ENCODE measurements at places on chromosomes 2 and 18. TPM values are rescaled to one million over a fixed set of nuclear protein-coding genes. Genes with fewer than 3 reads are reported as not detected.

- H3K36me3 ChIP-seq, result no peaks in the 10 kb centered on the region
- DNase-seq, result no peak
- no peak overlapping the region for H3K27ac ChIP-seq
- no peaks in the 10 kb centered on the region for H3K27me3 ChIP-seq
- no peak overlapping the region for H3K4me3 ChIP-seq
Observed at GRCh38 chr2:127818241-127818640, 7.3 kb upstream of the WDR33 start.

DNA sequence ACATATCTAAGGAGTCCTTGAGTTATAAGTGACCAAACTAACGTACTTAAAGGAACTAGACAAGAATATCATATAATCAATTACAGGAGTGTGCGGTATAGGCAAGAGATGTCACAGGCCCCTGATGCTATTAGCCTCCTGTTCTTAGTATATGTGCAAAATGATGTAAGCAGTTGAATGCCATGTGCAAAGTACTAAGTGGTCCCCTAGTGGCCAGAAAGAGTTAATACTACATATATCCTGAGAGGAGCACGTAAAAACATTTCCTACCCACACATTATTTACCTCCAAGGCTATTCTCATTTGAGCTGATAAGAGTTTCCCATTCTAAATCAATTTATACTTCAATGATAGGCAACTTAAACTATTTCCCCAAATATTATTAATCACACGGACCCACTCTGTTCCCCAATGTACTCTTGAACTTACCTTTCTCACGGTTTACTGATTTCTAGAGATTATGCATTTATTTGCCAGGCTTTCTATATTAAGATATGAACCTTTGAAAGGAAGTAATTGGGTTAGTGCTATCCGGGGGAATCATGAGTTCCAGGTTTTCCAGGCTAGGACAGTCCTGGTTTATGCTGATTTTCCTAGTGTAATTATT is 158.0 kb upstream of the KLHL14 start:
- no peaks in the 10 kb centered on the region for H3K27me3 ChIP-seq
- H3K36me3 ChIP-seq, result no peaks in the 10 kb centered on the region
- no peak overlapping the region for H3K27ac ChIP-seq
- H3K4me3 ChIP-seq, result no peak overlapping the region
- no peak for DNase-seq
- H3K4me1 ChIP-seq, result no peaks in the 10 kb centered on the region

DNA sequence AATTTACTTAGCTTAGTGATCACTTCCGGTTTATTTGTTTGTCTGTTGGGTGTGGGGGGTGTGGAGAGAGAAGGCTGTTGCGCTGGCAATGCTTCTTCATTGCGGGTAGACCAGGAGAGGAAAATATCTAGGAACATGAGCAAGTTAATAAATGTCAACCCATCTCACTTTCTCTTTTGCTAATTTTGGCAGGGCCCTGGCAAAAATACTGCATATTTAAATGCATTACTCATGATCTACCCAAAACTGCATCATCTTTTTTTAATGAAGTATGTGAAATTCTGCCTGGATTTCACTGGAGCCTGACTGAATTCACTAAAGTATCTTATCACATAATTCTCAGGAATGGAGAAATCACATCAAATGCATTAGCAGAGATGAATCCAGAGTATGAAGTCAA is 1131.0 kb upstream of the NXPH2 start:
- no peaks in the 10 kb centered on the region for H3K4me1 ChIP-seq
- no peak for DNase-seq
- no peak overlapping the region for H3K27ac ChIP-seq
- H3K36me3 ChIP-seq, result no peaks in the 10 kb centered on the region

Gene AGXT
- total RNA-seq, result 1.9 TPM

Gene NTSR2
- total RNA-seq, result not detected
